Stimulated activated CD4-positive, alpha-beta T cell treated with anti-CD3 and anti-CD28 coated beads, Interleukin-4, amount 100 ng/mL, for 4 hours (primary cell): ENCODE measurements at places on chromosomes 7 and 10.
A peak's percentile ranks its signal among the peaks of the same experiment; 100 is the strongest.

- no peak for DNase-seq
Measured at GRCh38 chr10:51297438-51297837, 223.2 kb downstream of the PRKG1 start.

- DNase-seq = peak; percentile 23
Measured at GRCh38 chr10:92242910-92243671, 47.8 kb downstream of the CPEB3 start.

DNA sequence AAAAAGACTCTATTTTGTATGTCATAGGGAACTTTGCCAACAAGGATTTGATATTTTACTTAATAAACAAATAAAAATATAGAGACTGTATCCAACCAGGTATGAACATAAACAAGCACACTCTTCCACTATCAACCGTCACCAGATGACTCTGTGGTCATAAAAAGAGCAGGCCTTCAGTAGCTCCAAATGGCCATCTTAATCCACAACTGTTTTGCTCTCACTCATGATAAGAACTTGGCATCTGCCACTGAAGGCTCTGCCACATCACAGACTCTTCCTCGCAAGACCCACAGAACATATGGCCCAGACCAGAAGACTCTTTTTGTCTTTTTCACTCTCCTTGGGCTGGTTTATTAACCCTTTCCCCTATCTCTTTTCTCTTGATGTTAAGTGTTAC lies 98.7 kb upstream of the POM121L12 start:
- no peak for DNase-seq

- DNase-seq = no peak
Measured at GRCh38 chr7:88484551-88484950, 177.9 kb upstream of the STEAP4 start.

DNA sequence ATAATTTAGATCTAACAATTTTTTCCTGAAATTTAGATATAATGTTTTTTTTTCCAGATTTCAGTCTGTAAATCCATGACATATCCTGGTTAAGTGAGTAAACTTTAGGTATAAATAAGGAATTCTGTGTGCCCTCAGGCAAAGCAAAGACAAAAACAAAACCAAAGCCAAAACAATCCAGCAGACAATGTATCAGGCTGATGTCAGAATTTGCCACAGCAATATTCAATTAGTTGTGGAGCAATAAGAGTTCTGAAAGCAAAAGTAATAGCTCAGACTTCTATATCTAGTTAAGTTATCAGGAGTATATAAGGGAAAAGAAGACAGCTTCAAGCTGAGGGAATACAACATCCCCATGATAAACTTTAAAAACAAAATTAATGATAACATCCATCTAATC lies 82.0 kb downstream of the MKX start:
- no peak for DNase-seq

DNA sequence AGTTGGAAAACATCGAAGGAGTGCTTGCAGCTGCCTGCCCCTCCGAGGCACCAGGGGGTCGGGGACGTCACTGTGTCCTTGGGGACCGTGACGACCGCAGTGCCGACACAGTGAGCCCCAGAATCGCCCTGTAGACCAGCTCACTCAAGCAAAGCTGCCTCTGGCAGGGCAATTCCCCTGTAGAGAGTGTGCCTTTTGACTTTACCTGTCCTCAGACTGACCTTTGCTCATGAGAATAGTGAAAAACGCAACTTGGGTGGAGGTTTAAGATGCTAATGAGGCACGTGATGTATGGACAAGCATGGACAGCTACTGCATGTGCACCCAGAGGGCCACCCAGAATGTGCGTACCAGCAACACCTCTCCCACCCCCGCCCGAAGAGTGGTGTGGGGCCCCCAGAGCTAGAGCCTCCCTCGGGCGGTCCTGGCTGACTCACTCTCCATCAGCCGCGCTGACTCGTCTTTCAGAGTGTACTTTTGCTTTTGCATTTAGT lies 271.9 kb downstream of the ADARB2 start:
- no peak for DNase-seq

DNA sequence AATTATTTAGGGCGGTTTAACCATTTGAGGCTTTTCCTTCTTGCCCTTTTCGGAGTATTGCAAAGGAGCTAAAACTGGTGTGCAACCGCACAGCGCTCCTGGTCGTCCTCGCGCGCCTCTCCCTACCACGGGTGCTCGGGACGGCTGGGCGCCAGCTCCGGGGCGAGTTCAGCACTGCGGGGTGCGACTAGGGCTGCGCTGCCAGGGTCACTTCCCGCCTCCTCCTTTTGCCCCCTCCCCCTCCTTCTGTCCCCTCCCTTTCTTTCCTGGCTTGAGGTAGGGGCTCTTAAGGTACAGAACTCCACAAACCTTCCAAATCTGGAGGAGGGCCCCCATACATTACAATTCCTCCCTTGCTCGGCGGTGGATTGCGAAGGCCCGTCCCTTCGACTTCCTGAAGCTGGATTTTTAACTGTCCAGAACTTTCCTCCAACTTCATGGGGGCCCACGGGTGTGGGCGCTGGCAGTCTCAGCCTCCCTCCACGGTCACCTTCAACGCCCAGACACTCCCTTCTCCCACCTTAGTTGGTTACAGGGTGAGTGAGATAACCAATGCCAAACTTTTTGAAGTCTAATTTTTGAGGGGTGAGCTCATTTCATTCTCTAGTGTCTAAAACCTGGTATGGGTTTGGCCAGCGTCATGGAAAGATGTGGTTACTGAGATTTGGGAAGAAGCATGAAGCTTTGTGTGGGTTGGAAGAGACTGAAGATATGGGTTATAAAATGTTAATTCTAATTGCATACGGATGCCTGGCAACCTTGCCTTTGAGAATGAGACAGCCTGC lies 3.1 kb downstream of the FZD1 start:
- no peak for DNase-seq

DNA sequence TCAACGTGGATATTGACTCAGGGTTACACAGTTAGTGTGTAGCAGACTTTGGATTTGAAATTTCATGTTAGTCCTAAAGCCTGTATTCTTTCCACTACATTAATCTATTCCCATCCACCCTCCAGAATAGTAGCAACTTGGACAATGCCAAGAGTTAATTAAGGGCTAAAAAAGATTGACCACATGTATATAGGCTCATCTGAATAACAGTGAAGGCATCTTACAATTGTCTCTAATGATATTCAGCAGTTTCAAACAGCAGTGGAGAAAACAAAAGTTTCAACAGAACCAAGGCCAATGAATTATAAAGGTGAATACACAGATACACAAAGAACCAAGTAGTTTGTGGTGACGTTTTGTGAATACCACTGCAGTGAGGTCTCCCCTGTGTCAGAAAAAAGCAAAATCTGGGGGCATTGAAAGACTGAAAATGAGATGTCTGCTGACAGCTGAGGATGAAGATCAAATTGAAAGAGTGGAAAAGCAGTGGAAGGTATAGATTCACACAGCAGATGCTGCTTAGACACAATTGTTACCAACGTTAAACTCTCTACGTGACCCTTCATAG lies 202.8 kb downstream of the SEMA3E start:
- DNase-seq = no peak

DNA sequence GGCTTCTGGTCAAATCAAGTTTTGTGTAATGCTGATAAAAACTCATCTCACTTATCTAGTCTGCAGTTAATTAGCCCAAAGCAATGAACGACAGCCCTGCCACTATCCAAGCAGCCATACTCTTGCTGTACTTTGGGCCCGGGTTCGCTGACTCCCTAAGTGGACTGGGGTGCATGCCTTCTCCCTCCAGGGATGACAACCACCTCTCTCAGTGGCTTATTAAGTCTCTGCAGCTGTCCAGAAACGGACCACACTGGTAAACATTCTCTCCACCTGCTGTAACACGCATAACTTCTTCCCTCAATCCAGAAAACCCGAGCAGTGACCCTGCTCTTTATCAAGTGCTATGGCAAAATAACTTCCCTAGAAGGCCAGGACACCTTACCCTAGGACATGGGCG lies 3.9 kb downstream of the FBXW4 start:
- DNase-seq = no peak
